ENCODE measurements at places on chromosomes 6 and 20.

DNA sequence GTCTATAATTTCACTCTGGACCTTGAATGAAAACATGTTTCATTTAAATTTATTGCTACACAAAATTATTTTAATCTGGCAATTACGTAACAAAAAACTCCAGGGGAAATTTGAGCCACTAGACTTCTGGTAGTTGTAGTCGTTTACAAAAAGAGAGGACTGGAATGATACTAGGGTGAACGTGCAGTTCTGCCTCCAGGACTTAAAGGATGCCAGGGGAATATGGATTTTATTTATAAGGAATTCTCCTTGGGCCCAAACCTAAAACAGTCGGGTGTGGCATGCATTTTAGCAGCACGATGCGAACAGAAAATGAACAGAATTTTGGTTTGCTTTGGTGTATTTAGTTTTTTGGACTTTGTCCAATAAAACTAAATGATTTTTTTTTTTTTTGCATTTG, 76.9 kb downstream of the PRL start:
- no peak for DNase-seq
- H3K4me1 ChIP-seq, result no peaks in the 10 kb centered on the region
- no peak overlapping the region for H3K27ac ChIP-seq

GRCh38 chr6:131258010-131258652, 122.9 kb downstream of the AKAP7 start:
- no peaks in the 10 kb centered on the region for H3K36me3 ChIP-seq
- H3K4me1 ChIP-seq, result no peaks in the 10 kb centered on the region
- no peak overlapping the region for H3K27ac ChIP-seq
- no peak overlapping the region for H3K4me3 ChIP-seq

DNA sequence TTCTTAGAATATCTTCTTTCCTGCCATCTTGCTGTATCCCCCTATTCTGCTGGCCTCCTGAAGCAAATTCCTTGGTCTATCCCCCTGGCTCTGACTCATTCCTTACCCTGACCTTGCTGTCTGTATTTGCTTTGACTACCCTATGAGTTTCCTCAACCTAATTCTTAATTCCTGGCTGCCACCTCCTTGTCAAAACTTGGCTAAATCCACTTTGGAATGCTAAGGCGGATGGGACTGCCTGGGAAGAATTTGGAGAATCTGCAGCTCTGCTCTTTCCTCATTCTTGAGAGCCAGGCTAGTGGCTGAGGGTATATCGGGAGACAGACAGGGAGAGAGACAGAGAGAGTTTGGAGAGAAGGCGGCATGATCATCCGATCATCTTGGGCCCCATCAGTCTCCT, 24.4 kb downstream of the CAP2 start:
- no peaks in the 10 kb centered on the region for H3K27me3 ChIP-seq
- no peaks in the 10 kb centered on the region for H3K36me3 ChIP-seq
- H3K4me1 ChIP-seq, result no peaks in the 10 kb centered on the region
- no peak overlapping the region for H3K4me3 ChIP-seq
- DNase-seq, result no peak
- no peak overlapping the region for H3K27ac ChIP-seq

DNA sequence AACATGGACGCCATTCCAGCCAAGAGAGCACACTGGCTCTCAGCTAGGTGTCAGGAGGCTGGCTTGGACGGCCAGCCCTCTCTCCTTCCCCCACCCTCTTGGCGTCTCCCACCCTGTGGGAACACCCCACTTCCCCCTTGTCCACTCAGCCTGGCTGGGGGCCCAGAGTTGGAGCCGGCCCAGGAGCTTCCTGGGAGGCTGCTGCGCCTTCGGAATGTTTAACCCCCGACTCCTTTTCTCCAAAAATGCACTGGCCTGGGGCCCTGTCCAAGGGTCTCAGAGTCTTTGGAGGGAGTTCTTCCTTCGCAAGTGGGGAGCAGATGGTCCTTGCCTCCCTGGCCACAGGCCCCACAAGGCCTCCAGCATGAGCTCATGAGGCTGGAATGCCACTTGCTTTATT, 4.1 kb downstream of the ADAM33 start:
- H3K4me3 ChIP-seq, result no peak overlapping the region
- H3K4me1 ChIP-seq, result peaks cover 3% of the 10 kb centered on the region
- H3K27me3 ChIP-seq, result peaks cover 22% of the 10 kb centered on the region
- no peak overlapping the region for H3K27ac ChIP-seq
- no peaks in the 10 kb centered on the region for H3K36me3 ChIP-seq
- DNase-seq, result no peak

GRCh38 chr20:16279320-16279719, 293.9 kb downstream of the KIF16B start:
- H3K27ac ChIP-seq, result no peak overlapping the region
- H3K27me3 ChIP-seq, result no peaks in the 10 kb centered on the region
- H3K36me3 ChIP-seq, result no peaks in the 10 kb centered on the region
- no peaks in the 10 kb centered on the region for H3K4me1 ChIP-seq

DNA sequence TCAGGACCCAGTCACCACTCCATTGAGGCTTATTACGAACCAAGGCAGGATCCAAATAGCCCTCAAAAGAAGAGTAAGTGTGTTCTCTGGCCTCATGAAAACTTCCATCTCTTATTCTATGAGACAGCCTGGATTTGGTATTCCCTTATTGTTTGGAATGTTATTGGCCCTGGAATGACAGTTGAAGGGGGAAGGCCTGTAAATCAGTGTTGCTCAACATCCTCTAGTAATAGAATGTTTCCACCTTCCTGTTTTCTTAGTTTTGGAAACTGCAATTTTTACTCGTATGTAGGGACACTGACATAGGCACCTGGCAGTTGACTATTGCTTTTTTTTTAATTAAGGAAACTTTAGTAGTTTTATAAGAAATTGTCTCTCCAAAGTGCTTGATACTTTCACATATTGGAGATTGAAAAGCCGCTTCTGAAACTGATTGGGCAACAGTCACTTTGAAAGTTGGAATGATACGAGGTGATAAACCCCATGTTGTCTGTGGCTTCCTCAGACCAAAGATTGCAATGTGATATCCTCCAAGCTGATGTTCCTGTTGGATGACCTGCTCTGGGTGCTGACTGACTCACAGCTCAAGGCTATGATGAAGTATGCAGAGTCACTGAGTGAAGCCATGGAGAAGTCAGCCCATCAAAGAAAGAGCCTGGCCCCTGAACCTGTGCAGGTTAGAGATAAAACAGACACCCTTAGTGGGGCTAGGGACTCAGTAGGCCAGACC, 43.1 kb downstream of the BLTP3A start:
- no peak for DNase-seq
- H3K27me3 ChIP-seq, result no peaks in the 10 kb centered on the region
- no peak overlapping the region for H3K27ac ChIP-seq
- no peaks in the 10 kb centered on the region for H3K4me1 ChIP-seq
- no peak overlapping the region for H3K4me3 ChIP-seq

- no peak for DNase-seq
- no peaks in the 10 kb centered on the region for H3K4me1 ChIP-seq
- no peak overlapping the region for H3K4me3 ChIP-seq
- no peak overlapping the region for H3K27ac ChIP-seq
- no peaks in the 10 kb centered on the region for H3K36me3 ChIP-seq
Measured at GRCh38 chr6:169190144-169190584, 63.5 kb downstream of the THBS2 start.
